Fibroblast of skin of abdomen (primary cell): ENCODE measurements at places on chromosomes 2 and 18.
A peak's percentile ranks its signal among the peaks of the same experiment; 100 is the strongest.

DNA sequence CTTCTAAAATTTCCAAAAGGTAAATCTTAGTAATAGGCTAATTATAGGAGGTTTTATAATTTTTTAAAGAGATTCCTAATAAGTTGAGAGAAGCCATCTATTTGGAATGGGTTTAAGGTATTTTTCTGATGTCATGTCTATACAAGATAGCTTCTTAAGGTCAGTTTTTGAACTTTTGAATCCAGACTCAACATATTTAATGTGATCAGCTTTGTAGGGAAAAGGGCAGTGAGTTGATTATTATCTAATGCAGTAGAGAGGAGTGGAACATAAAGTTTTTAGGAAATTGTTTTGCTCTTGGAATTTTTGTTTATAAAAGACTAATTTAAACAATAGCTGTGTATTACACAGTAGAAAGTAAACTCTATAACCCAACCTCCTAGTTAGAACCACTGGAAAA is 96.3 kb downstream of the PHLPP1 start:
- no peak for DNase-seq

GRCh38 chr18:8912348-8913326 is 189.9 kb upstream of the NDUFV2 start:
- DNase-seq, result no peak

- DNase-seq, result no peak
Measured at GRCh38 chr2:57809230-57809629, 237.4 kb upstream of the VRK2 start.

- DNase-seq, result no peak
Measured at GRCh38 chr2:71001981-71002570, 7.4 kb upstream of the TEX261 start.

DNA sequence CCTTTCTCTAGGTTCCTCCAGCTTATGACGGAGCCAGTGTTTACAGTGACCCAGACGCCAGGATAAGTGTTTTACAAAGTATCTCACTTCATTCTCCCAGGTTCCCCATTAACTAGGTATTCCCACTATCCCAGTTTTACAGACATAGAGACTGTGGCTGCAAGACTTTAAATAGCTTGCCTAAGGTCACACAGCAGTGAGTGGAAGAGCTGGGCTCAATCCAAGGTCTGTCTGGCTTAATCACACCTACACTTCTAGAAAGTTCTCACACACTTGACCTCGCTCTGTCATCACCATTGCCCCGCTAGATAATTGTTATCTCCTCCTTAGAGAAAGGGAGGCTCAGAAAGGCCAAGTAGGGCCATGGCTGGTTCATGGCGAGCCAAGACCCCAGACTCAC is 110.2 kb downstream of the ANTXR1 start:
- DNase-seq, result no peak

- DNase-seq, result no peak
Measured at GRCh38 chr2:230582851-230583283, 129.8 kb upstream of the CAB39 start.

DNA sequence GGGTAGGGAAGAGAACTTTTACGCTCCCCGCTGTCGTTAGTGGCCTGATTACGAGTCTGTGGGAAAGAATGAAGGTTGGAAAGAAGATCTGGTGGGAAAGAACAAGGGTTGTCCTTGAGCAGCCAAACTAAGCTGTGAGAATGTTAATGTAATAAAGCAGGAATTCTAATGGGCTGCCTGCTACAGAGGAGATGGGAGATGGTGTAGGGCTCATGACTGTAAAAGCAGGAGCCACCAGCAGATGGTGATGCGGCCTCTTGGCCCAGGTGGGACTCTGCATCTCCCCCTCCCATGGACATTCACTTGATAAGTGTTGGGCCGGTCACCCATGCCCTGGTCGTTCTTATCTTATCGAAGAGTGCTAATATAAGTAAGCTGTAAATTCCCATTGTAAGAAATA is 150.0 kb downstream of the NEDD4L start:
- peak; percentile 38 for DNase-seq

GRCh38 chr18:79046522-79046921 is 22.7 kb upstream of the ATP9B start:
- no peak for DNase-seq

DNA sequence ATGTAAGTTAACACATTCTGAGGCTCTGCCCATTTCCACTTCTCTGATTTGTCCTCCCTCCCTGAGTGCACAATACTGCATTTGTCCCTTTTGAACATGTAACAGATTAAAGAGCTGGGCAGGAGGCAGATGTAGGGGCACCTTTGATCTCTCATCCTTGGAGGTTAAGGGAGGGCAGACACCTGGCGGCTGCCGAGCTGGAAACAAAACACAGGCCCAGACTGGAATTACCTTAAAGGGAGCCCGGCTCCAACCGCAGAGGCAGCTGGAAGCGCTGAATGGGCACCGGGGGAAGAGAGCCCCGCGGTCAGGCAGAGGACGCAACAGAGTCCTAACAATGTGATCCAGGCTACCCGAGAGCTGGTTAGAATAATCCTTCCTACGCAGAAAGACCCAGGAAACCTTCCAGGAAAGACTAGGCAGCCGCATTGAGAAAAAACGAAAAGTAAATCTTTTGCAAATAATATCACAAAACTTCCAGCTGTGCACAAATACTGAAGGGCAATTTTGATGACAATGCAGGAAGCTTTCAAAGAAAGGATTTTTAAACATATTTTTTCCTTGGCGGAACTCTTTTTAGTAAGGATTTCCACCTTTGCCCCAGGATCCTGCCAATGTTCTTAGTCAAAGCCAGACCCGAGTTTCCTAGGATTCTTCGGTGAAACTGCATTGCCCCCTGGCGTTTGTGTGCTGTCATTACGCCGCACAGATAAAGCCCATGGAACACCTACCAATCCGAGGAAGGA is 216.0 kb downstream of the TGIF1 start:
- DNase-seq, result peak; percentile 85

DNA sequence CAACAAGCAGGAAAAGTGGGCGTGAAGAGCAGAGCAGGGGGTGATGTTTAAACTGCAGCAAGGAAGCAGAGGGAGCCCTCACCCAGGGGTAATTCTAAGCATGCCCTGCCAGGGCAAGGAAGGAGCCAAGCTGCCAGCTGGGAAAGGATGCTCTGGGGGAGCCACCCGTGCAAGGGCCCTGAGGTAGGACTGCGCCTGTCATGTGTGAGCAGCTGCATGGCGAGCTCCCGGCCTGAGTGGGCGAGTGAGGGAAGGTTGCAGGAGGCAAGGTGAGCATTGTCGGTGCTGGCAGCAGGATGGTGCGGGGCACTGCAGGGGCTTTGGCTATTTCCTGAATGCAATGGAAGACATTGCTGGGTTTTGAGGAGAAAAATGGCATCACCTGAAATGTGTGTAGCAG is 107.2 kb downstream of the COPS8 start:
- no peak for DNase-seq

DNA sequence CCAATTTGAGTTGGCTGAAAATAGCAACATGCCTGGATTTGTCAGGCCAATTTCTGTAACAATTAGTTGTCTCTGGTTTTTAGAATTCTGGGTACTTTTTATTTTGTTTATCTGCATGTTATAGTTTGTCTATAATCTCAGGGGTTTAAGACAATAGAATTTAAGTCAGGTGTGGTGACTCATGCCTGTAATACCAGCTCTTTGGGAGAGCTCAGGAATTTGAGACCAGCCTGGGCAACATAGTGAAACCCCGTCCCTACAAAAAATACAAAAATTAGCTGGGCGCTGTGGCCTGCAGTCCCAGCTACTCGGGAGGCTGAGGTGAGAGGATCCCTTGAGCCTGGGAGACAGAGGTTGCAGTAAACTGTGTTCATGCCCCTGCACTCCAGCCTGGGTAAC is 114.4 kb upstream of the GLS start:
- no peak for DNase-seq
